ENCODE measurements at places on chromosomes 12 and 14. TPM values are rescaled to one million over a fixed set of nuclear protein-coding genes. Genes with fewer than 3 reads are reported as not detected.

The KRT2 gene
- total RNA-seq = not detected

DNA sequence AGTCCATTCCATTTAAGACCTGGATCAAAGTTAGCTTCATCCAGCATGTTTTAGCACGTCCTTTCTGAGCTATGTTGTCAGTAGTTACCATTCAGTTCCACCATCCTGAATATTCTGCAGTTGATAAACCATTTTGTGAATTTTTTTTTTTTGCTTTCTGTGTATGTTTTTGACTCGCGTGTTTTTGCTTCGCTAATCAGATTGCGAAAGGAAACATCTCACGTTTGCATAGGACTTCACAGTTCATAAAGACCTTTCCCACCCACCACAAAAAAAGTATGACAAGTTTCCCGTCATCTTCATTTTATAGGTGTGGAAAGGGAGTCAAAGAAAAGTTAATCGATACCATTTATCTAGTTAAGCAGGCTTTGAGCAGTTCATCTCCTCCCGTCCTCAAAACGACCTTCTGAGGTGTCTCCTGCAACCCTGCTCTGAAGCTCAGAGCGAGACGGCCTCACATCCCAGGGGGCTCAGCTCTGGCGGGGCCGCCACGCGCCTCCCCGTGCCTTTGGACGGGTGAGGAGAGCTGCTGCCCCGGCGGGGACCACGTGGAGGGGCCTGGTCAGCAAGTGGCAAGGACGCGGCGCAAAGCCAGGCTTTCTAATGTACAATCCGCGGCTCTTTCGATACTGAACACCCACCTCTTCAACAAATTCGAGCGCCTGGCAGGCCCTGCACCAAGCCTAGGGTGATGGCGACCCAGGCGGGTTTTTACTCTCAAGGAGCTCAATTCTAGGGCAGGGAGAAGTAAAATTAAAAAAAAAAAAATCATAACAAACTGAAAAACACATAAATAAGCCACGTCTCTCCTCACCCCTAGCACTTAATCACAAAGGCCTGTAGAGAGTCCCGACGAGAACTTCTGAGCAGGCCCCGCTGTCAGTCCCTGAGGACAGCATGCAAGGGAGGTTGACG lies 988 bp upstream of the TMEM263 start:
- peak; percentile 45 for DNase-seq
- no peaks in the 10 kb centered on the region for H3K36me3 ChIP-seq
- peak overlapping the region; percentile 97 for H3K27ac ChIP-seq
- H3K4me3 ChIP-seq = no peak overlapping the region
- peaks cover 18% of the 10 kb centered on the region for H3K4me1 ChIP-seq

The PTCSC3 gene
- 42.0 TPM for total RNA-seq

DNA sequence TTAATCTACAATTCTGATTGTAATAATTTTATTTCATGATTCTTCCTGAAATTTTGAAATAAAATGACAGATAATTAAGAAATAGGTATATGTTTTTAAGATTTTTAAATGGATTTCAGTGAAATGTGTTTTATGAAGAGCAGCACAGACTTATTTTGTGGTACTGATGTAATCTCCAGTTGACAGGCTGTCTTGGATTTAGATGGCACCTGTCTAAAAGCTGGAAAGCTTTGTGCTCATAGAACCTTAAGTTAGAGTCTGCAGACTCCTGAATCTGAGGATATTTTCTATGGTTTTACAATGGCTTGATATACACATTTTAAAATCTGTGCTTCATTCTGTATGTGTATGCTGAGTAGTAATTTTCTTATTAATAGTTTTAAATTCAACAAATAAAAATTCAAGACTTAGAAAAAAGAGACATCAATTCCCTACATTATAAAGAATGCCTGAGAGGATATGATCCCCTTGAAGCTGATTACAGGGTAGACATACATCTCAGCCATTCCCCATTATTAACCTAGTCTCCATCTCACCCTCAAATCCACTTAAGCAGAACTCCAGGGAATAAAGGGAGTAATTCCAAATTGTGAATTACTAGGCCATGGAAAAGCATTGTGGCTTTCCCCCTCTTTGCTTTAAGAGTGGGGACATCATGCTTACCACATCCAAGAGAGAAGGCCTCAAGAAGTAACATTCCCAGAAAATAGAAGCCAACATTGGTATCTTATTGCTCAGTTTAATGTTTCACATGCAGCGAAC lies 33.7 kb upstream of the ACSS3 start:
- no peaks in the 10 kb centered on the region for H3K36me3 ChIP-seq
- no peak overlapping the region for H3K27ac ChIP-seq
- no peaks in the 10 kb centered on the region for H3K27me3 ChIP-seq
- no peak overlapping the region for H3K4me3 ChIP-seq
- H3K4me1 ChIP-seq = no peaks in the 10 kb centered on the region

DNA sequence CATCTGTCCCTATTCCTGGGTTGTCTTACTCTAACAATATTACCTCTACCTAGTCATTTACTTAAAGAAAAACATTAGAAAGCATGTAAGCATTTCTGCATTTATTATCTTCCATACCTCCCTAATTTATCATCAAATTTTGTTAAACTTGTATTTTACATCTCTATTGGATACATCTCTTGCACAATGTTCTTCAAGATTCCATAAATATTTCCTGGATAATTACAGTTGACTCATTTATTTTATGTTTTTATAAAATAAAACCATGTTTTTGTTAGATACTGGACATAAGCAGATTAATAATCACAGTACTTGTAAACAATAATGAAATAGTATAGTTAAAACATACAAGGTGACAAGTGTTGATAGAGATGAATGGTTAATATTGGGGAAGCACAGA lies 209.0 kb downstream of the TMTC3 start:
- H3K27me3 ChIP-seq = no peaks in the 10 kb centered on the region
- no peaks in the 10 kb centered on the region for H3K36me3 ChIP-seq
- DNase-seq = no peak

DNA sequence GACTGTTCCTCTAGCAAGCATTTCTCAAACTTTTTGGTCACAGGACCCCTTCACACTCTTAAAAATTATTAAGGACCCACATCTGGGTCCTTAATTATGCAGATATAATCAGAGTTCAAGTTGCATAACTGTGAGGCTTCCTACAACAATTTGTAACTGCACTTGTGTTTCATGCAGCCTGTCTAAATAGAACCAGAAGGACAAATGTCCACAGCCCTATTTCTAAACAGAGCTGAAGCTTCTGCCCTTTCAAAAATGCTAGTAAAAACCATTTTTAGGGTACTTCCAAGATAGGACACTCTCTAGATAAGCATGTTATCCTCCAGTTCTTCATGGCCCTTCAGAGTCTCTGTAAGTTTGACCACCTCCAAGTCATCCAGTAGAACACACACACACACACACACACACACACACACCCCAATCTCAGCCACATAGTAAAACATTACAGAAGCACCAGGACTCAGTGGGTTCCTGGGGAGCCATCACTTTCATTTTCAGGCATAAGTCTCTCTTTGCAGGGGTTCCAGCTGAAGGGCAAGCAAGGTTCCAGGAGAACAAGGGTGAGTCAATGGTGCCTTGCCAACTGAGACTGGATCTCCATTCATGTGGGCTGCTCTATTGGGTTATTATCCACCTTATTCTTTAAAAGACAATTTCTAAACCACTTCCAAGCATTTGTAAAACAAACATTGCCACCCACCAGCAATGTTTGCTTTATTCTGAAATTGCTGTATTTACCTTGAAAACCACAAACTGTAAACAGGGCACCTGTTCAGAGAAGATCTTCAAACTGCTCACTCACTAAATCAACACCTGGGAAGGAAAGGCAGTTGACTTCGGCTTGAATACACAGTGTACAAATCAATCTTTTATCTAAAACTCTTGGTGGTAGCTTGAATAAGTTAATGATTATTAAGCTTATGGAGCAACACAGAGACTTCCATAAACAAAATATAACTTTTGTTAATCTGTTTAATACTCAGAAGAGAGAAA lies 64.1 kb downstream of the ITPR2 start:
- H3K27ac ChIP-seq = no peak overlapping the region
- peaks cover 12% of the 10 kb centered on the region for H3K4me1 ChIP-seq
- no peak overlapping the region for H3K4me3 ChIP-seq
- no peaks in the 10 kb centered on the region for H3K27me3 ChIP-seq

DNA sequence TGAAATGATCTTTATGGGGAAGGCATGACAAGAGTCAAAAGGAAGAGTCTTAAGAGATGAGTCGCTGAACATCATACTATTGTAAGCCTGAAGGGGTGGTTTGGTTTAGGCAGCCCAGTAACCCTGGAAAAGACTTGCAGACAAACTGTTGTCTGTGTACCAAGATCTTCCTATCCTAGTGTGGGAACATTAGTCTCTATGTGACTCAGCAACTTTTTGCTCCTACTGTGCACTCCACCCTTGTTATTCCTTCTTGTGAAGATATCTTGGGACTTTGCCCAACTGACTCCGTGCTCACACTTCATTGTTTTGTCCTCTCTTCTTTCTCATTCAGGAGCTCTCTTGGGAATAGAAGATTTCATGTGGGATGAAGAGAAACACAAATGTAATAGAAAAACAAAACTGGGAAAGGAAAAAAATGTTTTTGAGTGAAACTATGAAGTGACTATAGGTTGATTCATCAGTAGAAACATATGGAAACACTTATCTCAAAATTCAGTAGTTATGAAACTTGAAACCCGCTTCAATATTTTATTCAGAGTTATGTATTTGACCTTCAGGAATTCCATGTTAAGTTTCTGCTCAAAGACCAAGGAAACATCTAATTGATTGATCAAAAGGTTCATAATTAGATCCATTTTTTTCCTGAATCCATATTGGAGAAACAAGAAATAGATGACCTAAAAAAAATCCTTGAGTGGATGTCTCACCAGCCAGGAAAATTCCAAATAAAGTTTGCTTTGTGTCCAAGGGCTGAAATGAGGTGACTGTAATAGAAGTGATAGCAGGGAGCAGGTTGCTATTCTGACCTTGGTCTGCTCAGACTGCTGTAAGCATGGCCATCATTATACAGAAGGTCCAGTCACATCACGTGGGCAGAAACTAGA lies 67.2 kb downstream of the BTG1 start:
- DNase-seq = no peak
- no peak overlapping the region for H3K4me3 ChIP-seq
- H3K27ac ChIP-seq = no peak overlapping the region
- H3K36me3 ChIP-seq = no peaks in the 10 kb centered on the region
- no peaks in the 10 kb centered on the region for H3K27me3 ChIP-seq

The NFE2 gene
- 0.63 TPM for total RNA-seq

The FAM186B gene
- total RNA-seq = 1.3 TPM

The FOXM1 gene
- total RNA-seq = 0.58 TPM

The TMEM132C gene
- total RNA-seq = 0.27 TPM

DNA sequence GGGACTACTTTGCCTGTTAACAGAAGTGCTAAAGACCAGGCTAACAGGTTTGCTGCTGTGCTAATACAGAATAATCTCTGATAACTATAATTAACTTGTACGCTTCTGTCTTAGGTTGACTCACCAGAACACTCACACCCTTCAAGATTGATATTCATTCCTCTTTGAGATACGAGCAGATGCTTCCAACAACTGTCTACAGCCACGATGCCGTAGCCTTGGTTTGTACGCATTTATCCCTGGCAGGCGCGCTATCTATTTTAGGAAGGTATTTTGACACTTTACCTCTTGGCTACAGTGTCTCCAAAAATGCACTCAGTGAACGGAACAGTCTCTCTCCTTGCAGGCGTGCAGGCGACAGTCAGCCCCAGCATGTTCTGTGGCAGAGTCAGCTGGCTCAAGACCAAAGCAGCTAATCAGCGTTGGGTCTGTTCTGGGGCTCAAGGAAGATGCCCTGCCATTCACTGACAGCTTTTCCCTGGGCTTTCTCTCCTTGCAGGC lies 146.4 kb upstream of the PRICKLE1 start:
- H3K4me3 ChIP-seq = no peak overlapping the region
- no peaks in the 10 kb centered on the region for H3K36me3 ChIP-seq
- H3K27ac ChIP-seq = no peak overlapping the region
- no peak for DNase-seq

GRCh38 chr14:62921466-62921865 lies 123.8 kb downstream of the KCNH5 start:
- H3K4me3 ChIP-seq = no peak overlapping the region
- DNase-seq = no peak
- no peaks in the 10 kb centered on the region for H3K36me3 ChIP-seq
- no peaks in the 10 kb centered on the region for H3K4me1 ChIP-seq
- H3K27ac ChIP-seq = no peak overlapping the region
